Endothelial cell of coronary artery (primary cell): ENCODE measurements at places on chromosomes 11 and 22. TPM values are rescaled to one million over a fixed set of nuclear protein-coding genes. Genes with fewer than 3 reads are reported as not detected.

CCDC85B gene
- total RNA-seq, result 83.5 and 102 TPM in 2 replicates

POU2AF2 gene
- not detected in 2 replicates for total RNA-seq

OOSP3 gene
- not detected in 2 replicates for total RNA-seq

ALKBH3 gene
- total RNA-seq, result 28.3 and 40.7 TPM in 2 replicates

RAG1 gene
- total RNA-seq, result 0.75 and 0.99 TPM in 2 replicates

CD3E gene
- total RNA-seq, result not detected in 2 replicates

HBG1 gene
- not detected in 2 replicates for total RNA-seq

IL10RA gene
- not detected in 2 replicates for total RNA-seq

SLC25A45 gene
- 0.75 and 0.90 TPM in 2 replicates for total RNA-seq

ARHGAP42 gene
- total RNA-seq, result 2.0 and 2.5 TPM in 2 replicates

FOLR1 gene
- total RNA-seq, result not detected in 2 replicates

CDC42EP1 gene
- total RNA-seq, result 16.5 and 23.1 TPM in 2 replicates

CD3D gene
- not detected in 2 replicates for total RNA-seq

OR5B12 gene
- not detected in 2 replicates for total RNA-seq

ALG8 gene
- total RNA-seq, result 32.5 and 35.3 TPM in 2 replicates

GGTLC3 gene
- total RNA-seq, result not detected in 2 replicates

UPK2 gene
- not detected in 2 replicates for total RNA-seq

MIOX gene
- total RNA-seq, result not detected in 2 replicates

DDTL gene
- 2.4 and 2.5 TPM in 2 replicates for total RNA-seq

HOATZ gene
- not detected in 2 replicates for total RNA-seq

CSF2RB gene
- 3.5 and 6.6 TPM in 2 replicates for total RNA-seq

ACR gene
- total RNA-seq, result 0.19 and 0.27 TPM in 2 replicates

SLC17A6 gene
- total RNA-seq, result not detected in 2 replicates

SYCE3 gene
- not detected in 2 replicates for total RNA-seq

SERPING1 gene
- total RNA-seq, result 0.09 and 0.56 TPM in 2 replicates

CBLIF gene
- not detected in 2 replicates for total RNA-seq

MAPK8IP1 gene
- total RNA-seq, result 3.7 and 4.5 TPM in 2 replicates

YAP1 gene
- total RNA-seq, result 32.7 and 33.2 TPM in 2 replicates
